ENCODE measurements at places on chromosomes 4 and X.

- DNase-seq = no peak
Measured at GRCh38 chrX:68332201-68332731, 101.0 kb downstream of the OPHN1 start.

DNA sequence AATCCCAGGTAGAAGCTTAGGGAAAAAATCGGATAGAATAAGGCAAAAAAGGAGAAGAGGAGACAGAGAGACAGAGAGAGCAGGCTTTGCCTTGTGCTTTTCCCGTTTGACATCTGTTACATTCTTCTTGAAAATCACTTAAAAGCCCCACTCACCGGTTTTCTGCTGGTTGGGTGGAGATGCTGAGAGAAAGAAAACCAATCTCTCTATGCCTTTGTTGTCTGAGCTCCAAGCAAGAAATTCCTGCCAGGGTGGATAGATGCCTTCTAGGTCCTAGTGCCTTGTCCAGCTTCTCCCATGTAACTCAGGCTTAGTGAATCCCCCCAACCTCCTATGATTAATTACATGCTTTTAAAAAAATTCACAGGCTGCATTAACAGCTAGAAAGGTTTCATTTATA lies at the start of gene DCX:
DCX (minus strand) TSS at position 210 of the 400 bp plus-strand sequence. CDS start 1,794 bp downstream, outside the sequence.
- DNase-seq = no peak

- no peak for DNase-seq
Measured at GRCh38 chr4:119955256-119955655, 111.4 kb downstream of the MAD2L1 start.

- no peak for DNase-seq
Measured at GRCh38 chr4:128335541-128335940, 47.9 kb upstream of the PGRMC2 start.

DNA sequence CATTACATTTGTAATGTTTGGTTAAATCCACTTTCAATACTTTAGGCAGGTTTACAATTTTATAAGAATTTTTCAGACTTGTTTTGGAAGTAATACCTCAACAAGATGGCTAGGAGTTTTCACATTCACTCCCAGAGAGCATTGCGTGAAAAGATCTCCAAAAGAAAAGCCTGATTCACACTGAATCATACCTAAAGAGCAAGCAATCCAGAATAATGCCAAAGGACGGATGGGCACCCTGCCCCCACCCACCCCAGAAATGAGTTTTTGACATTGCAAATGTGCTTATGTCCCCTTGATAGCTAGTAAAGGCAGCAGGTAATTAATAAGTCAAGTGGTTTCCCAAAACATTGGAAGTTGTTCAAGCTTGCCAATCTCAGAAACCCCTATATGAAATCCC lies 557.7 kb upstream of the TENM3 start:
- no peak for DNase-seq

GRCh38 chrX:39895218-39896110 lies 202.3 kb downstream of the BCOR start:
- no peak for DNase-seq

GRCh38 chr4:187209921-187210613 lies 486.4 kb upstream of the FAT1 start:
- DNase-seq = no peak

- DNase-seq = no peak
Measured at GRCh38 chr4:148069086-148069894, 337.4 kb downstream of the ARHGAP10 start.

DNA sequence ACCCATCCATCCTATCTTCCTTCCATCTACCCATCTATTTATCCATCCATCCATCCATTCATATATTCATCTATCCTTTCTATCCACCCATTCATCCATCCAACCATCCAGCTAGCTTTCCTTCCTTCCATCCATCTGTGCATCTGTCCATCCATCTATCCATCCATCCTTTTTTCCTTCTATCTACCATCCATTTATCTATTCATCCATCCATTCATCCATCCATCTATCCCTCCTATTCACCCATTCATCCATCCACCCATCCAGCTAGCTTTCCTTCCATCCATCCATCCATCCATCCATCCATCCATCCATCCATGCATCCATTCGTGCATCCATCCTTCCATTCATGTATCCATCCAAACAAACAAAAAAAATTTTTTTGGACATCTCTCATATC lies 118.8 kb downstream of the PSAPL1 start:
- no peak for DNase-seq

- DNase-seq = no peak
Measured at GRCh38 chr4:153019906-153020305, 83.8 kb downstream of the FHDC1 start.

- no peak for DNase-seq
Measured at GRCh38 chrX:73262991-73263390, 48.3 kb upstream of the NAP1L2 start.

- no peak for DNase-seq
Measured at GRCh38 chr4:80036949-80037685, 35.9 kb downstream of the ANTXR2 start.

DNA sequence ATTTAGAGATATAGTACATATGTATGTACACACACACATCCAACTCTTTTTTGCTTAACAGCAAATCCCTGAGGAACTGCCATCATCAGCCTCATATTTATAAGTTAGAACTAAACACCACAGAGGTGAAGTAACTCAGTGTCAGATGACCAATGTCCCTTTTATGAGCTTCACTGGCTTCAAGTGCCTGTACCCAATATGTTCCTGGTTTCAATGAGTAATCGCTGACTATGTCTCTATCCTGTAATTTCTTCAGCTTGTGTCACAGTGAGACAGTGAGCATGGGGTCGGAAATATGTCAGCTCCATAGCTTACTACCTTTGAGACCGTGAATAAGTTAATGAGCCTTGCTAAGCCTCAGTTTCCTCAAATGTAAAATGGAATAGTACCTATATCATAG lies 136.2 kb upstream of the RASGEF1B start:
- no peak for DNase-seq

- DNase-seq = no peak
Measured at GRCh38 chr4:88230461-88230891, 53.9 kb downstream of the PPM1K start.

DNA sequence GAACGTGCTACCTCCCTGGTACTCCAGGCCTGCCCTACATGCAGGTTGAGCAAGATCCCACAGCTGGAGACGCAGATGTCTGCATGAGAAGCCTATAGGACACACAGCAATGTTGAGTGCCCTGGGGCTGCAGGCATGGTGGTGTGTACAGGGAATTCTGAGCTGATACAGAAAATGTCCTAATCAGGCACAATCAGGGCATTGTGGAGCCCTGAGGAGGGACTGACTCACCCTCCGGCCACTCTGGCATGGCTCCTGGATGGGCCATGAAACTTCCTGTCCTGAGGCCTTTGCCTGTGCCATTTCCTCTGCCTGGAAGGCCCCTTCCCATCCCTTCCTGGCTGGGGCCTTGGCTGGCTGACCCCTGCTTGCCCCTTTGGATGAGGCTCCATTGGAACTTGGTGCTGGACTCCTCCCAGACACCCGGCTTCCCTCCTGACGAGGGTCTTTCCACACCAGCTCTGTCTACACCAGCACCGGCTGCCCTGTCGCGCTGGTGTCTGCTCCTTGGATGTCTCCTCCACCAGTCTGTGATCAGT lies 16.7 kb upstream of the AFAP1 start:
- no peak for DNase-seq

GRCh38 chr4:24686866-24687692 lies 102.7 kb upstream of the DHX15 start:
- DNase-seq = no peak

DNA sequence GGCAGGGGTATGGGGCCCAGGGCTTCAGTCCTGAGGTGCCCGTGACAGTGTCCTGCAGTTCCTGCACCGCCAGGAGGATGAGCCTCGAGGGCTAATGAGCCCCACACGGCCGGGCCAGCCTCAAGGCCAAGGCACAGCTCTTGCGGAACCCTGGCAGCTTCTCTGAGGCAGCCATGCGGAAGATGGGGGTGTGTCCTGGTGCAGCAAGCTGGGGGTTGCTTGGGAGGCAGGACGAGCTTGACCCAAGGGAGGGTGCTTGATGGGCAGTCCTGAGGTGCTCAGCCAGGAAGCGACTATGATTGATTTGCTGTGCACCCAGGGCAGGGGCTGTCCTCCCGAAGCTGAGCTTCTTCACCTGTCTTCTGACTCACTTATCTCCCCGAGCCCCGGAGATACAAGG lies 9.1 kb upstream of the FGFR3 start:
- no peak for DNase-seq

GRCh38 chr4:151882072-151882803 lies 121.4 kb upstream of the GATB start:
- no peak for DNase-seq

DNA sequence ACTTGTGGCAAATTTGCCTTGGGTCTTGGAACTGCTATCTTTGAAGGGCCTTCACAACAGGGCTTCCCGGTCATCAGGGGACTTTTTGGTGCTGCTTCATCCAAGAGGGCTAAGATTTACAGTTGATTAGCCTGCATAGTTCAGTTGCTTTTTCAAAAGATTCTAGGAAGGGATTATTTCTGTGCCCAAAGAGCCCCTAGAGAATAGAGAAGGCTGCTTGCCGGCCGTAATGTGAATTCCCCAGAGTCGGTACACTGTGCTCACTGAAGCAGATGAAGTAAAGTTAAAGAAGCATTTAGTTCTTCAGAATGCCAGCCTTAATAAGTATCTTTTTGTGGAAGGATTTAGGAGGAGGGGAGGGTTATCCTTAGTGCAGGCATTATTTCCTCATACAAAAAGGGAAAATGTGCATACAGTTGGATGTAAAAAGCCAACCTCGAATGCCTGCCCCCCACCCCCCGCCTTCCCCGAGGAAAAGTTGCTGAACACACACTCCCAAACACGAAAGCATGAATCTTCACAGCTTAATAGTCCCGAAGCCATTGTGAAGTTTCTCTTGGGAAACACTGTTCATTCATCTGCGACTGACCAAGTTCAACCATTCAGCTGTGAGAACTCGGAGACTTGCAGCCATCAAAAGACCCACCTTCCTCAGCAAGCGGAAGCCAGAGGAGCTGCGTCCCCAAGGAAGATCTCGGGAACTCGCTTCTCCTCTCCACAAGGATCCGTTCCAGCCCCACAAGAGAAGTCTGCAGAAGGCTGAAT lies 47.6 kb downstream of the ANOS1 start:
- no peak for DNase-seq

- no peak for DNase-seq
Measured at GRCh38 chr4:155426953-155427352, 50.2 kb upstream of the MAP9 start.

Data from activated CD8-positive, alpha-beta memory T cell treated with anti-CD3 and anti-CD28 coated beads for 4 hours (primary cell).